GM13976 (cell line): ENCODE measurements at places on chromosomes 1 and 21.

DNA sequence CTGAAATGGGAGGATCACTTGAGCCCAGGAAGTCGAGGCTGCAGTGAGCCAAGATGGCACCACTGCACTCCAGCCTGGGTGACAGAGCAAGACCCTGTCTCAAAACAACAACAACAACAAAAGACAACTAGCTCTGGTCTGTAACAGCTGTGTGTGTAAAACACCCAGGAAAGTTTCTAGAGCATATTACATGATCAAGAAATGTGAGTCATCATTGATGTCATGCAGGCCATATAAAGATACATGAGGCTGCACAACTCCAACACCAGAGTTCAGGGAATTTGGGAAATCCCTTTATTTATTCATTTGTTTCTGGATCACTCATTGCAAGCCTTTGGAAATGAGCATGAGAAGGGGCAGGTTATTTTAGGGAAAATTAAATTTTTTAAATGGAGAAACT, 50.3 kb upstream of the CTPS1 start:
- no peak for DNase-seq

- no peak for DNase-seq
Observed at GRCh38 chr1:6889875-6890480, 104.7 kb downstream of the CAMTA1 start.

DNA sequence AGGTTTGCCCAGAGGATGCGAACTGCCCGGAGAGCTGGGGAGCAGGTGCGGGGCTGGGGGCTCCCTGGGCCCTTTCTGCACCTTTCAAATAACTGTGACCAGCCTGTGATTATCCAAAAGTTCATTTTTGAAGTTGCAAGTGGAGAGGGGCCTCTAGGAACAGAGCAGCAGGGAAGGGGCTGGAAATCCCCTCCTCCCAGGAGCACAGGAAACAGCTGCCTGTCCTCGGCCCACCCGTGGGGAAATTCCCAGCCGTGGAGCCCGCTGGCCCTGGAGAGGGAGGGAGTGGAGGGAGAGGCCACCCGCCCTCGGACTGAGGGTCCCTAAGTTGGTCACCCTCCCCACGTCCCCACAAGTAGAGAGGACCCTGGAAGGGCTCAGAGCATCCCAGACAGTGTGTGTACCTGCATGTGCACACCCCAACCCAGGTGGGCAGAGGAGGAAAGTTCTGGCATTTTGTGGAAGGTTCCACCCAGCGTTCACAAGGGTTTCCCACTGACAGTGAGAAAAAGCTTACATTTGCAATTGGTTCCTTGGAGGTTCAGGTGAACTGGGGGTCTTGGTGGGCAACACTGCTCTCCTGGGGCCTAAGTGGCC, 1.2 kb upstream of the TNFRSF4 start:
- no peak for DNase-seq

GRCh38 chr1:3352299-3352951, 102.0 kb upstream of the ARHGEF16 start:
- no peak for DNase-seq

DNA sequence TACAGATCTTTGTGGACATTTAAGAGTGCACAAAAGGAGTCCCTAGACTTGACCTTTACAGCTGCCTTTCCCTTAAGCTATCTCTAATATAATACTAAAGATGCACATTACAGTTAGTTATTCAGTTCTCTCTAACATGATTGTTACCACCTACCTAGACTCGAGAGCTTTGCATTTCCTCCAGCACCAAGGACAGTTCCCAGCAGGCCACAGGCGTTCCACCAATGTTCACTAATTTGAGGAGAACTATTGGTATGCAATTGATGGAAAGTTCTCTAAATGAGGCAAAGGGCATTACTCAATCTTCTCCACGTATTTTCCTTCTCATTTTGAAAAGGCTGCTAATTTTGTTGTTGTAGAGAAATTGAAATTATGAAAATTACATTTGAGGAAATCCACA, 5.4 kb upstream of the NTNG1 start:
- DNase-seq, result peak; percentile 24

DNA sequence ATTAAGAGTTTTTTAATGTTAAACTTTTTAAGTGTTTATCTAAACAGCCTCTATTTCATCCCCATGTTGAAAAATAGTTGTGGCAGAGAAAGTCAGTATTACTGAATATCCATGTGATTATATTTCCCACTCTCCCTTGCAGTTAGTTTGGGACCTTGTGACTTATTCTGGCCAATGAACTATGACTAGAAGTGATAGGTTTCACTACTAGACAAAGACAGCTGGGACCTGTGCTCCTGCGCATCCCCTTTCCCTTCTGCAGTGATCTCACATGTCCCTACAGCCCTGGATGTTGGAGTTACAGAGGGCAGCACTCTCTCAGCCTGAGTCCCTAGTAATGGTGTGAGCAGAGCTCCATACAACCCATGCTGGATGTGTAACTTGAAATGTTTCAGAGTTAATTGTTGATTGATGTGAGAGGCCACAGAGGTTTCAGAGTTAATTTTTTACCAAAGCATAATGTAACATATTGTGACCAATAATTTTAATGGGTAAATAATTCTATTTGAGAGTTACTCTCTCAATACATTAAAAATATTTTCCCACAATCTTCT, 18.7 kb upstream of the SAMD13 start:
- no peak for DNase-seq

DNA sequence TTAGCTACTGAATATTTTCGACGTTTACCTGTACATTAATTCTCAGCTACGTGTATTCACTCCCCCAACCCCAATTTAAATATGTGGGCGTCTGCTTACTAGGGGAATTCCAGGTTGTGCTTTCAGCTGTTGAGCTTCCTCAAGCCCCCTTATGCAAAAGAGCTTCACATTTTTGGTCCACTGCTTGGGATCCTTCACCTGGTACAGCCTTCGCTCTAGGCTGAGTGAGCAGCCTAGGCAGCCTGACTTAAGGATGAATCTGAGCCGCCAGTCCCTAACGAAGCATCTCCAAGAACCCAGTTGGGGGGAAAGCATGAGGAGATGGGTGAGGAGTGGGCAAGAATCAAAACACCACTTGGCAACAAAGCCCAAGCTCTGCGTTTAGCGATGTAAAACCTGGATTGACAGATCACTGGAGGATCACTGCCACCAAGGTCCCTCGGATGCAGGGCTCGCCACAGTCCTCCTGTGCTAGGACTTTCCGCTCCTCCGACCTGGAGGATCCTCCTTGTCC, 674 bp downstream of the BCL10 start:
- DNase-seq, result peak; percentile 47

- DNase-seq, result no peak
Observed at GRCh38 chr1:34101151-34101550, 63.9 kb downstream of the CSMD2 start.

DNA sequence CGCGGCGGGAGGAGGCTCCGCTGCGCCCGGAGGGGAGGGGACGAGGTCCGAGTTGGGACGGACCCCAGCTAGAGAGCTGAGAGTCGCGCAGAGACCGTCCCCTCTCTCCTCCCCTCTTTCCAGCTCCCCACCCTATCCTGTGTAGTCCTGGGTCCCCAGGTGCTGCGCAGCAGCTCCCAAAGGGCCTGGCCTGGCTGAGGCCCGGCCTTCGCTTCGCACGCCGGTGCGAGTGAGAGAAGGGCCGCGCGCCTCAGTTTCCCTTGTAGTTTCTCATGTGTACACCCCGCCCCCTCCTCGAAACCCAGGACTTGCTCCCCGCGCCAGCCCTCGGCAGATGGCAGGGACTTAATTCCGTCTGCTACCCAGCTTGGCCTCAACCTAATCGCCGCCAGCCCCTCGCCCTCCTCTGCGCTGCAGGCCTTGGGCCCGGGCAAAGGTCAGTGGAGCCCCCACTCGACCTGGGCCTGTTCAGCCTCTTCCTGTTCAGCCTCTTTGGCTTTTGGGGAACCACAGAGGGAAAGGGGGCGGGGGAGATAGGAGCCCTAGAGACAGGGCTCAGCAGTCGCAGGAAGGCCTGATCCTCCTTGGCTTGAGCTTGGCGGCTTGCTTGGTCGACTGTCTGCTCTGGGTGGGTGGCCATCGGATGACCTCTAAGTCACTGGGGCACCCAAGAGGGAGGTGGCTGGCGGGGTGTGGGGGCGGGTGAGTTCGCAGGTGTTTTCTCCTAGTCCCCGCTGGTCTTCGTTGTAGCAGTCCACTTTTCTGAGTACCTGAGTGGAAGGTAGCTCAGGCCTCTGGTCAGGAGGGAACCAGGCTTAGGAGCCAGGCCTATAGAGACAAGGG, 1.0 kb downstream of the ZNF687 start:
- DNase-seq, result peak; percentile 62

DNA sequence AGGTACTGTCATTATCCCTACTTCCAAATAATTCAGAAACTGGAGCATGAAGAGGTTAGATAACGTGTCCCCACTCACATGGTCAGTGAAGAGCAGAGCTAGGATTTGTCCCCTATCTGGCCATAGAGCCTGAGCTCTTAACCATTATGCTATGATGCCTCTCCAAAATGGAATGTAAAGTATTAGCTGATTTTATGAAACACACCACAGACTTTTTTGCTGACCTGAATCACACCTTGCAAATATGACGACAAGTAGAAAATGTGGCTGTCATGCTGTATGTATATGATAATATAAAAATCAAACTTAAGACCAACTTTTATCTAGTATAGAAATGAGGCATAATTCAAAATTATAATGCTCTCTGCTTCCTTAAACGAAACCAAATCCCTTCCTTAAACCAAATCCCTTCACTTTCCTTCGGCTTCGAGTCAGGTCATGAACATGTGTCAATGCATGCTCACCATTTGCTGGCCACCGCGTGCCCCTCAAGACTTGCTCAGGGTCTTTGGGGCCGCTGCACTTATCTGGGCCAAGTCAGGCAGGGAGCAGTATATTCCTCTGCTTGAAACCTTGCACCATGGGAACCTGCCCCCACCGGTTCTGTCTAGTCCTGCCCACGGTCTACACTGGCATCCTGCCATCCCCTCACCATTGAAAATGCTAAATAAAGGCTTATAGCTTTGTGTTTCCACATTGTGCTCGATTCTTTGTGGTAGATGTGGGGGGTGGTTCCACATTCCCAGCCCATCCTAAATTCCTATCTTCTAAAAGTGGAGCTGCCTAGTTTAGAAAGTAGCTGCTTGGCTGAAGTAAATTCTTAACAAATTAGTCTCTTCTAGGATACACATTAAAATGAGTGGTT, 1.6 kb upstream of the TMCC2 start:
- no peak for DNase-seq

DNA sequence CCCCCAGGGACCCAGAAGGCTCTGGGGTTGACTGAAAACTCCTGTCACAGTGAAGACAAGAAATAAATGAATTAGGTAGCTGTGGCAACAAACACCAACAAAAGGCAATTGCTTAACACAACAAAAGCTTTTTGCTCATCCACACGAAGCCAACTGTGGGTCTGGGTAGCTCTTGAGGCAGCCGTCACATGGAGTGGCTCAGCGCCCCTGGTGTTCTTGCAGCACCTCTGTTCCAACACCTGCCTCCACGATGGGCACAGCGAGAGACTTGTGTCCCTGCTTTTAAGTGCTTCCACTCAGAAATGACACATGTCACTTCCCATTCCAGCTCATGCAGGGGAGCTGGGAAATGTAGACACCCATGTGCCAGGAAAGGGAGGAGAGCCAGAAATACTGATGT, 364.5 kb upstream of the DUSP10 start:
- DNase-seq, result no peak

GRCh38 chr1:19468397-19468956, 16.9 kb downstream of the CAPZB start:
- no peak for DNase-seq

DNA sequence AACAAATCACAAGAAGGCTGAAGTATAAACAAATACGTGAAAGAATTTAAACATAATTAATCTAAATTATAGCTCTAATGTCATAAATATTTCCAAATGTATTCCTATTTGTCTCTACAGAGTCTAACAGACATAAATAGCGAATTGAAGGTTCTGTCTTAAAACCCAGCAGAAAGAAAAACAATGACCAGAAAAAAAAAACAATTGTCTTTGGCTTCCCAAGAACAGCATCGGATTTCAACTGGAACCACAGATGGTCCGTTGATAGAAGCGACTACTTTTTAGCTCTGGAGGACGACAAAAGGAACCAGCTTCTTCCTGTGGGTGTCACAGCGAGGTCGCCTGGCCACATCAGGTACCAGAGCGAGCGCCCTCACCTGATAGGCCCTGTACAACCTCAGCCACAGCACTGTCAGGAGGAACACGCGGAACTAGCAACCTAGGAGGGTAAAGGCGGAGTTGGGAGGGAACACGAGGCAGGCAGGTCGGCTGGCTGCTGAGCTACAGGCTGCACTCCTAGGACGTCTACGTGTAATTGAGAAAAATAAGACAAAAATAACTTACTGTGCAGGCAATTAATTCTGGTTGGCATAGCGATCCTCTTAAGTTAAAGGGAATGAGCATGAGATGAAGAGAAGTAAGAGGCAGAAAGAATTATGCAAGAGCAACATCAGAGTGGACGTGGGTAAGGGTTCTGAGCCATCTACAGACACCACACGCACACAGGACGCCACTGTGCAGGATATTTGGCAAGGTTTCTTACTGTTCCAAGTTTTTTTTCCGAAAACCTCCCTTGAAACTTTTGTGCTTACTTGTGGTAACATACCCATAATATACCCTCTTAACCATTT, 16.7 kb upstream of the PRDM15 start:
- no peak for DNase-seq
